ENCODE measurements at places on chromosomes 3 and 15.

DNA sequence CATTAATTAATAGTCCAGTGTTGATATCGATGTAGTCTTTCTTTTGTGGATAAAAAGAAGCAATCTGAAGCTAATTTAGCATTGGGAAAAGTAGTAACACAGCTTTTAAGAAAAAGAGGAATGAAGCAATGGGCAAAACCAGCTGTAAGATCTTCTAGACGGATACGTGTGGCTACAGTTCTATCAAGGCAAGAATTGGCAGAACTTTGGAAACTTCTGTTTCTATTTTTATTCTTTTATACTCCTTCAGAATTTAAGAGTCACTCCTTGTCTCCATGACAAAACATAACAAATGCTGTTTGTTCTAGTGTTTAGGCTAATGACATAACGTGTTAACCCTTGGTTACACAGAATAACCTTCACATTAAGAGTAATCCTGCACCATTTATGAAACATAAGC is 289.2 kb downstream of the ROBO2 start:
- no peaks in the 10 kb centered on the region for H3K36me3 ChIP-seq
- H3K27ac ChIP-seq, result peak overlapping the region; percentile 67
- DNase-seq, result no peak
- H3K4me1 ChIP-seq, result no peaks in the 10 kb centered on the region
- no peaks in the 10 kb centered on the region for H3K27me3 ChIP-seq

GRCh38 chr3:127814325-127814781 is 8.0 kb downstream of the MGLL start:
- no peaks in the 10 kb centered on the region for H3K27me3 ChIP-seq
- H3K27ac ChIP-seq, result no peak overlapping the region
- peaks cover 39% of the 10 kb centered on the region for H3K4me1 ChIP-seq
- peaks cover 9% of the 10 kb centered on the region for H3K36me3 ChIP-seq

- H3K4me3 ChIP-seq, result no peak overlapping the region
- DNase-seq, result no peak
- no peaks in the 10 kb centered on the region for H3K27me3 ChIP-seq
- H3K27ac ChIP-seq, result no peak overlapping the region
- peaks cover 17% of the 10 kb centered on the region for H3K36me3 ChIP-seq
These were observed 39.3 kb upstream of the HDC start for GRCh38 chr15:50304836-50305235.

DNA sequence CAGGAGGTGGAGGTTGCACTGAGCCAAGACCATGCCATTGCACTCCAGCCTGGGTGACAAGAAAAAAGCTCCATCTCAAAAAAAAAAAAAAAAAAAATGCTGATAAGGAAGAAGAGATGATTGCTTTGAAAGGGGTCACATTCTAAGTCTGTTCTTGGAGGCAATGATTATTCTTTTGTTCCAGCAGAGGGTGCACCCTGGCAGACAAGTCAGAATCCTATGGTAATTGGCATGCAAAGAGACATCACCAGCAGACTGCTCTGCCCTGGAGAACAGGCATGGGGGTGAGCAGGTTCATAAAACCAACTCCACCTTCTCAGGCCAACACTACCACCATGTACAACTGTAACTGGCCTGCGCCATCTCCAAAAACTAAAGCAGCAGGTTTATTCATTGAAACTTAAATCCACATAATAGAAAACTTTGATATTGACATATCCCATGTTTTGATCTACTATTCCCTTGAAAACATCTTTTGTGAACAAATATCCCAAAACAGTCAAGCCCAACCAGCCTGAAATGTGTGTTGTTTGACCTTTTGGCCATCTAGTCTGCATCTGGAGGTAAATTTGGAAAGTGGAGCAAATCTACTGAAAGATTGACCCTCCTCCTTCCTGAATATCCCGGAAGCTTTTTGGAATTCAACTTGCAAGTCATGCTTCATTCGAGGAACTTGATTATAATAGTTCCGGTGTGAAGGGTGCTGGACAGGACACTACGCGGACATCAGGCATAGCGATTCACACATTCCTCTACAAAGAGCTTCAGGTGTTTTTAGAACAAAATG is 100.3 kb downstream of the MECOM start:
- H3K27ac ChIP-seq, result no peak overlapping the region
- no peak overlapping the region for H3K4me3 ChIP-seq
- no peaks in the 10 kb centered on the region for H3K4me1 ChIP-seq
- no peaks in the 10 kb centered on the region for H3K27me3 ChIP-seq
- DNase-seq, result no peak
- H3K36me3 ChIP-seq, result no peaks in the 10 kb centered on the region

GRCh38 chr3:69422751-69423150 is 36.9 kb upstream of the FRMD4B start:
- no peak overlapping the region for H3K27ac ChIP-seq
- no peak overlapping the region for H3K4me3 ChIP-seq
- H3K27me3 ChIP-seq, result no peaks in the 10 kb centered on the region
- no peak for DNase-seq
- H3K36me3 ChIP-seq, result no peaks in the 10 kb centered on the region

DNA sequence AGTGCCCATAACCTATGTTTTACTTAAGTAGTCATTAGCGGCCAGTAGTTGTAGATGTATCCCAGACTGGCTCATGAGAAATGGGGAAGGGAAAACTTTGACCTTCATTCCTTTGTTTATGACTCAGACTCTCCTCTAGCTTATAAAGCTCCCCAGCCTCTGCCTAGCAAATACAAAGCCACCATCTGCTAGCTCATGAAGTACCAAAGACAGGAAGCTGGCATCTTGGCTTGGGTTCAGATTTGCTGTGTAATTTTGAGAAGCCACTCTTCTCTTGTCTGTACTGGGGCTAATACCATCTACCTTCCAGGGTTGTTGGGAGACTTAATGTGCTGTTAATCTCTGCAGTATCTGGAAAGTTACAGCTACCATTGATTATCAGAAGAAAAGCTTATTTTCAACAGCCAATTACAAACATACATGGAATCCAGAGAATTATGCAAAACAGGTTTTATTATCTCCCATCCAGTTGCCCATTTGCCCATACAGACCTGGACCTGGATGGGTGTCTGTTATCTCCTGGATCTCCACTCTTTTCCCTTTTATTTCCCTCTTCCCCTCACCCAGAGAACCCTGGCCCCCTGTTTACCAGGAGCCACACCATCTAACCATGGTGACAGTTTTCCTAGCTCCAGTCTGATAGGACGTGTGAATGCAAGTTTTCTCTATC is 153.8 kb downstream of the SEMA6D start:
- DNase-seq, result no peak
- H3K27me3 ChIP-seq, result no peaks in the 10 kb centered on the region
- H3K4me1 ChIP-seq, result peaks cover 5% of the 10 kb centered on the region
- no peak overlapping the region for H3K4me3 ChIP-seq
- no peak overlapping the region for H3K27ac ChIP-seq

DNA sequence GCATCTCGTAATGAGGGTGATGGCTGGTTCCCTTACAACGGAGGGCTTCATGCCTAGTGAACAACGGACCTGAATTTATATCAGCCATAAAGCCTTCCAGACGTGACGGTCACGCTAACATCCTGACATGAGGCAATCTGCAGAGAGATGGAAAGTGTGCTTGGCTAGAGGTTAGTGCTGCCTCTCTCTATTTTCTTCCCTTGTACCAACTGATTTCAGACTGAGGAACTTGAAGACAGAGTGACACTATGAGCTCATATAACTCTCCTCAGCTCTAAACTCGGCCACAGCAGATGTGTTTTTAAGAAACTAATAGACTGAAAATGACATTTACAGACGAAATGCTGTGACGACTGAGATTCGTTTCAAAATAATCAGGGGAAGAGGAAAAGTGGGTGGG is 122.4 kb downstream of the XXYLT1 start:
- peak overlapping the region; percentile 60 for H3K27ac ChIP-seq
- no peak for DNase-seq
- H3K27me3 ChIP-seq, result no peaks in the 10 kb centered on the region
- no peaks in the 10 kb centered on the region for H3K36me3 ChIP-seq

GRCh38 chr3:81872566-81872965 is 111.1 kb upstream of the GBE1 start:
- DNase-seq, result no peak
- H3K4me3 ChIP-seq, result no peak overlapping the region

DNA sequence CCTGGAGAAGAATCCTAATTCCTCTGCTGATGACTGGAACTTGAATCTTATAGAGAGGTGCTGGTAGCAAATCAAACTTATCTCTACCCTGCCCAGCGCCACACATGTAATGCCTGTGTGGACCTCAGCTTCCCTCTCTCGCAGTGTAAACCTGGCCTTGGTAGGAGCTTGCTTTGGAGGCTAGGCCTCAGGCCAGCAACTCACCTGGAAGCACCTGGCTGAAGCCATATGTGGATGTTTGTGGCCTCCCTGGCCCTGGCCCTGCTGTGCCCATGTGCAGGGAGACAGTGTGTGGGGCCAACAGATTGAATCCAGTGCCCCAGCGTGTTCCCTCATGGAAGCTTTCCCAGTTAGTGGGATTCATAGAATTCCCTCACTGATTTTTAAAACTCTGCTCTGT is 8.4 kb downstream of the TTC21A start:
- no peaks in the 10 kb centered on the region for H3K27me3 ChIP-seq
- no peak overlapping the region for H3K27ac ChIP-seq
- no peak overlapping the region for H3K4me3 ChIP-seq

GRCh38 chr15:48400086-48400485 is 68.9 kb downstream of the DUT start:
- H3K36me3 ChIP-seq, result no peaks in the 10 kb centered on the region
- no peak overlapping the region for H3K4me3 ChIP-seq
- no peaks in the 10 kb centered on the region for H3K27me3 ChIP-seq
- peaks cover 7% of the 10 kb centered on the region for H3K4me1 ChIP-seq
- H3K27ac ChIP-seq, result no peak overlapping the region

DNA sequence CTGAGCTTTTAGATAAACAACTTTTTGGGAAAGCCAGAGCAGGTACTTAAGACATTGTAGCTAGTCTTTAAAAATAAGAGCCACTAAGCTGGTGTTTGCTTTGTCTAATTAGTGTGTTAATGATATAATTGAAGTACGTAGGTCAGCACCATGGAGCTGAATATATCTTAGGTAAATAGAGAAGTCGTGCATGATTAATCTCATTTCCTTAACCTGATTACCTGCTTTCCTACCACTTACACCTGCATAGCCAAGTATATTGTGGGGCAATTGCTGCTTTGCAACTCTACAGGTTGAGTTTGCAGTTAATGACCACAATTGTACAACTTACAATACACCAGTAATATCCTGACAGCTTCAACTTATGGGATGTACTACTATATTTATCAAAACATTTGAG is 17.6 kb upstream of the TOPAZ1 start:
- no peak for DNase-seq
- H3K27ac ChIP-seq, result no peak overlapping the region
- no peaks in the 10 kb centered on the region for H3K27me3 ChIP-seq
- H3K4me1 ChIP-seq, result no peaks in the 10 kb centered on the region
- no peaks in the 10 kb centered on the region for H3K36me3 ChIP-seq

- no peak overlapping the region for H3K27ac ChIP-seq
- no peak overlapping the region for H3K4me3 ChIP-seq
- no peaks in the 10 kb centered on the region for H3K27me3 ChIP-seq
- H3K36me3 ChIP-seq, result no peaks in the 10 kb centered on the region
- H3K4me1 ChIP-seq, result no peaks in the 10 kb centered on the region
- no peak for DNase-seq
These were observed 511.5 kb upstream of the NAALADL2 start for GRCh38 chr3:174347474-174348138.

DNA sequence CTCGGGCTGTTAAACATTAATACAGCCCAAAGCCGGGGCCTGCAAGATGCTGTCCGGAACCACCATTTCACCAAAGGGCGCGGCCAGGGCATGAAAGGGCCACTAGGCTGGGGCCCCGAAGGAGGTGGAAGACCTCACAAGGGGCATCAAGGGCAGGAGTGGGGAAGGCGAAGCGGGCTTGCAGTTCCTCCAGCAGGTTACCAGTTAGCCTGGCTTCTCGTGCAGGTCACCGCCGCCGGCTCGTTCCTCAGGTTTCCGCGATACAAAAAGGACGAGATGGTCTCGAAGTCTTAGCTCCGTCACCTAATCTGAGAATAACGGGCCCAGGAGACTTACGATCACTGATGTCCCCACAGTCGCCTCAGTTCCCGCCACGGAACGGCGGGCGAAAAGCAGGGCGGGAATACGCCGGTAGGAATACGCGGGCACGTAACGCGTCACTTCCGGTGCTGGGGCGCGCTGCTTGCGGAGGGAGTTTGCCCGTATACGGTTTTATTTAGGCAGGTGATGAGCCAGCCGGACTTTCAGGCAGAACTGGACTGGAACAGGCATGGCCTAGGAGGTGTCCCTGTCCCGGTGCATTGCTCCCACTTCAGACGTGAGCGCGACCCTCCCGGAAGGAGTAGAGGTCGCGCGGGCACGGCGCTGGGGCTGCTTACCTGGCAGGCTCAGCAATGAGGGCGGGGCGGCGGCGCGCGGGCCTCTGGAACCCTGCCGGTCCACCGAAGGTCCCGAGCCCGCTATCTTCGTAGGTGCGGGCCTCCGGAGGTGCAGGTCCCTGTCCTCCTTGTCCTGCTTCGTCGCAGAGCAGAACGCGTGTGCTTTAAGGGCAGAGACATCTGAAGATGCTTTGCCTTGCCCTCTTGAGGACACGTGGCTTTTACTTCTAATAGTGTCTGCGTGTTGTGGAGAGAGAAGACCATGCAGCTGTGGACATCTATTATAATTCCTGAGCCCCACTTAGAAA is at the start of gene RFC4:
TSS of gene RFC4 (minus strand) at position 394 of the 967 bp plus-strand sequence. CDS start 1,769 bp downstream, outside the sequence.
- DNase-seq, result peak; percentile 96
- H3K4me1 ChIP-seq, result peaks cover 16% of the 10 kb centered on the region
- peak within 1 kb of the TSS; percentile 31 for H3K4me3 ChIP-seq

DNA sequence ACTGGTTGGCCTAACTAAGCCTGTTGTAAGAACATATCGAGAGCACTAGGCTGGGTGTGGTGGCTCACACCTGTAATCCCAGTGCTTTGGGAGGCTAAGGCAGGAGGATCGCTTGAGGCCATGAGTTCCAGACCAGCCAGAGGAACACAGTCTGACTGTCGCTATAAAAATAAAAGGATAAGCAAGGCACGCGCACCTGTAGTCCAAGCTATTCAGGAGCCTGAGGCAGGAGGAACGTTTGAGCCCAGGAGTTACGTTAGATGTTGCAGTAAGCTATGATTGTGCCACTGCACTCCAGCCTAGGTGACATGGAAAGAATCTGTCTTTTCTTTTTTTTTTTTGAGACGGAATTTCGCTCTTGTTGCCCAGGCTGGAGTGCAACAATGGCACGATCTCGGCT is 24.9 kb downstream of the MAP4 start:
- H3K27me3 ChIP-seq, result no peaks in the 10 kb centered on the region
- no peaks in the 10 kb centered on the region for H3K36me3 ChIP-seq
- H3K4me3 ChIP-seq, result no peak overlapping the region
- DNase-seq, result no peak
- H3K4me1 ChIP-seq, result peaks cover 4% of the 10 kb centered on the region
- no peak overlapping the region for H3K27ac ChIP-seq

DNA sequence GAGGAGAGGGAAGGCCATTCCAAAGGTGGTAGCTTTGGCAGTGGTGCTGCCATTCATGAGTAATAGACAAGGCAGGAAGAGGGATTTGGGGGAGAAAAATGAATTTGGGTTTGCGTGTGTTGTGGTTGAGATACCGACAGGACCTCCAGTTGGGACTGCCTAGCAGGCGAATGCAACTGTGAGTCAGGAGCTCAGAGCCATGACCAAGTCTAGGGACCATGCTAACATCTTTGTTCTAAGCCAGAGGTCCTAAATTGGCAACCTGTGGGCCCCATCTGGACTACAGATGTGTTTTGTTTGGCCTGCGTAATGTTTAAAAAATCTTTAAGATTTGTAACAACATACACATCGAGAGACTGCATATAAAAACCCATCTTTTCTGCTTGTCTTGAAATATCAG is 61.6 kb downstream of the SAMMSON start:
- H3K36me3 ChIP-seq, result no peaks in the 10 kb centered on the region
- no peak overlapping the region for H3K4me3 ChIP-seq
- no peak overlapping the region for H3K27ac ChIP-seq
- H3K4me1 ChIP-seq, result no peaks in the 10 kb centered on the region
- DNase-seq, result no peak

- H3K27me3 ChIP-seq, result no peaks in the 10 kb centered on the region
- no peaks in the 10 kb centered on the region for H3K36me3 ChIP-seq
- no peak overlapping the region for H3K4me3 ChIP-seq
- DNase-seq, result no peak
These were observed 70.8 kb upstream of the KLF13 start for GRCh38 chr15:31255732-31256377.

All from upper lobe of left lung (tissue), 6 donors.